A549 treated with ZK216348 at 1 μM for 4 hours (cell line): ENCODE measurements at places on chromosomes 12 and 14. TPM values are rescaled to one million over a fixed set of nuclear protein-coding genes. Genes with fewer than 3 reads are reported as not detected.

The HCAR2 gene
- 0.18 to 0.19 TPM in 2 of 5 replicates, not detected in the others for total RNA-seq

The SERPINA3 gene
- total RNA-seq, result 10.4 to 12.3 TPM (median 11.0 TPM) in 5 replicates

The KRT84 gene
- not detected in 5 replicates for total RNA-seq

The NFATC4 gene
- total RNA-seq, result 0.15 to 0.36 TPM (median 0.25 TPM) in 4 of 5 replicates, not detected in the other

The LHX5 gene
- not detected in 5 replicates for total RNA-seq
